ENCODE measurements at places on chromosomes 4 and X.

- no peak for DNase-seq
Measured at GRCh38 chrX:152259150-152259549, 120.8 kb upstream of the MAGEA10 start.

- no peak for DNase-seq
Measured at GRCh38 chrX:139639253-139639652, 68.7 kb downstream of the MCF2 start.

- no peak for DNase-seq
Measured at GRCh38 chr4:137359691-137360315, 172.5 kb downstream of the PCDH18 start.

DNA sequence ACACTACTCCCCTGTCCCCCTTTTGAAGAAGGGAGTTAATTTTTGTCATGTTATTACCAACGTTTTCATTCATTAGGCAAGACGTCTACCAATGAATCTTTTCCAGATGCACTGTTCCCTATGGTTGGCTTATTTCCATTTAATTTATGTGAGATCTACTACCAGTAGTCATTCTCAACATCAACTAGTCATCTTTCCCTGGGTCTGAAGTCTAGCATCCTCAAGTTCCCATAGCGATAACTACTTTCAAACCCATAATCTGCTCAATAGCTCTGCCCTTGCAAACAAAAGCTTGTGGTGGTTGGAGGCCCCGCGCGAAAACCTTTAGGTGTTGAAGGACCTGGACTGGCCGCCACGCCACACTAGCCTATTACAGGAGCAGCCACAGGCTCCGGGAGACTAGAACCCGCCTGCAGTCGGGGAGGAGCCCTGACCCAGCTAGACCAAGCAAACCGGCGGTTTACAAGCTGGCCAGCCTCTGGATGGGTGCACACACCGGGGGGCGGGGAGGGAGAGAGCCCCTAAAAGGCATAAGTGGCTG is 746 bp downstream of the PPAT start:
- DNase-seq: peak; percentile 67

DNA sequence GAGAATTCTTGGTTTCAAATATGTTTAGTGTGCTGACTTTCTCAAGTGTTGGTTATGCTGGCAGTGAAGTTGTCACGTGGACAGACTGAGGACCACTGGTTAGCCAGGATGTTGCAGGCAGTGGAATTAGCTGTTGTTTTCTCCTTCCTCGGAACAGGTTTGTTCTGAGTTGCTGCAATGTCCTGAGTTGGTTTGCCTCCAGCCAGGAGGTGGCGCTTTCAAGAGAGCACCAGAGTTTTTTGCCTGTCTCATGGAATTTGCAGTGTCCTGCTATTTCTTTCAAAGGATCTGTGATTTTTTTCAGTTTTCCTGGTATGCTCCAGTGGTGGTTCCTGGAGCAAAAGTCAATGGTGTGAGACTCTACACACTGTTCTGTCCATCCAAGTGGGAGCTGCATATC is 158.1 kb upstream of the CXorf66 start:
- DNase-seq: no peak

DNA sequence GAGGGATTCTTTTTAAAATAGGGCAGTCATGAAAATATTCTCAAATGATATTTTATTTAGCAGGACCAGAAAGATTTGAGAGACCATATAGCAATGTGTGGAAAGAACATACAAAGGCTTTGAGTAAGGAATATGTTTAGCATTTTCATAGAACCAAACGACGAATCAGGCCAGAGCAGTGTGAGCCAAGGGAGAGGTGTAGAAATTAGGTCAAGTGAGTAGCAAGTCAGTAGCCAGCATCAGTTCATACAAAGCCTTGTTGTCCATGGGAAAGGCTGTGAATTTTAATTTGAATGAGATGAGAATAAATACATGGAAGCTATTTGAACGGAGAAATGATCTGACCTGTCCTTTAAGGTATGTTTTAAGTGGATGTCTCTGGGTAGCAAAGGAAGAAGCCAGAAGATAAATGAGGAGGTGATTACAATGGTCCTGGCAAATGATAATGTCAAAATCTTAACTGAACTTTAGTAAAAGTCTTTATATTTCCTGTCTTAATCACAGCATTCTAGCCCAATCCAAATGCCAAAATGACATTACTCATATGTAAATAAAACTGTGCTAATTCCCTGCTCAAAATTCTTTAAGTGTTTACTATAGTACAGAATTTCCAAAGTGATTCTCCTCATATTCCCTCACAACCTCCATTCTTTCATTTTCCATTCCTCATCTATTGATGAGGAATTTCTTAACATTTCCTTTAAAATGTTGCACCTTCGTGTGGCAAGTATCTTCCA is 155.7 kb upstream of the SLIT2 start:
- DNase-seq: no peak

Measured in liver (tissue), 10 donors.